ENCODE measurements at places on chromosomes 12 and 14.

- no peak for DNase-seq
These were observed 1.2 kb downstream of the ADAMTS20 start for GRCh38 chr12:43550831-43551271.

DNA sequence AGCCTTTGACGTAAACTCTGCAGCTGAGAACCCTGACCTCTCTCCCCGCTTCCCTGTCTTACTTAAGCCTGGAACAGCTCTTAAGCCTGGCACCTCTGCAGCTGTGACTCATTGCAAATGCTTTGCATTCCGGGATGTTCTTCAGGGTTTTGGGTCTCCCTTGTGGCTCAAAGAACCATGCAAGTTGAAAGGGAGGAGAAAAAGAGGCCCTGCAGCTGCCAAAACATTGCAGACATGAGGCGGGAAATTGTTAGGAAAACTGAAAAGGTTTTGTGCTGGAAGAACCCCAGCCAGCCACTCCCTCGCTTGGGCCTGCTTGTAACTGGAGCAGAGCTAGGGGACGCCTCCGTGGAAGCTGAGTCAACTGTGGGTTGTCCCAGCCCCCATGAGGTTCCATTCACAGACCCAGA is 60.2 kb upstream of the FERMT2 start:
- no peak for DNase-seq

DNA sequence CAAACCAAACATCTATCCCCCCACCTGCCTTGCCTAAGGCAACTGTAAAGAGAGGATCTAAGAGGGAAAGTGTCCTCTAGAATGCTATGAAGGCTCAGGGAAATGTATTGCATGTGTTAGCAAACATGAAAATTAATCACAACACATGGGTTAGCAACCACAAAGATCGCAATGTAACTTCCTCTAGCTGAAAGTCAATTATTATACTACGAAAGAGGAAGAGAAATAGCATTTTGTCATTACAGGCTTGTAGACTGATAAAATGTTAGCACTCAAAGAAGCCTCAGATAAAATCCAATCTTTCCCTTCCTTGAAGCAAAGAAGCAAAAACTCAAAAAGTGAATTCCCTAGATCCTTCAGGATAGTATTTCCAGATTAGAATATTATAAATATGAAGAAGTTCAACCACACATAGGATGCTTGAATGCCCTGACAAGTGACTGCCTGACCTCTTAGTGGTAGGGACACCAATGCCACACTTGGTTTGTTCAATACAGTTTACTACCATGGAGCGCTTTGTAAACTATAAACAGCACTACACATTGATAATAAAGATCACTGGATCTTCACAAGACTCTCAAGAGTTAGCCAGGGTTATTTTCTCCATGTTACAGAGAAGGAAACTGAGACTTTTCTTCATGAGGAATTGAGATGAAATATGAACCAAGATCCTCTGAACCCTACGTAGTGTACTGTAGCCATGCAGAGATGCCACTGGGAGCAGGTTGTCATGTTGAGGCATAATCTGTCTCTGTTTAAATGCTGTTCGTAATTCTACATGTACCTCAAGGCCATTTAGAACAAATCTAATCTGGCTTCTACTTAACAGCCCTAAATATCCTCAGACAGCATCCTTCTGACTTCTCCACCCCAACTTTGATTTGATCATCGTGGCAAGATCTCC is 100.7 kb downstream of the ITPR2 start:
- no peak for DNase-seq

DNA sequence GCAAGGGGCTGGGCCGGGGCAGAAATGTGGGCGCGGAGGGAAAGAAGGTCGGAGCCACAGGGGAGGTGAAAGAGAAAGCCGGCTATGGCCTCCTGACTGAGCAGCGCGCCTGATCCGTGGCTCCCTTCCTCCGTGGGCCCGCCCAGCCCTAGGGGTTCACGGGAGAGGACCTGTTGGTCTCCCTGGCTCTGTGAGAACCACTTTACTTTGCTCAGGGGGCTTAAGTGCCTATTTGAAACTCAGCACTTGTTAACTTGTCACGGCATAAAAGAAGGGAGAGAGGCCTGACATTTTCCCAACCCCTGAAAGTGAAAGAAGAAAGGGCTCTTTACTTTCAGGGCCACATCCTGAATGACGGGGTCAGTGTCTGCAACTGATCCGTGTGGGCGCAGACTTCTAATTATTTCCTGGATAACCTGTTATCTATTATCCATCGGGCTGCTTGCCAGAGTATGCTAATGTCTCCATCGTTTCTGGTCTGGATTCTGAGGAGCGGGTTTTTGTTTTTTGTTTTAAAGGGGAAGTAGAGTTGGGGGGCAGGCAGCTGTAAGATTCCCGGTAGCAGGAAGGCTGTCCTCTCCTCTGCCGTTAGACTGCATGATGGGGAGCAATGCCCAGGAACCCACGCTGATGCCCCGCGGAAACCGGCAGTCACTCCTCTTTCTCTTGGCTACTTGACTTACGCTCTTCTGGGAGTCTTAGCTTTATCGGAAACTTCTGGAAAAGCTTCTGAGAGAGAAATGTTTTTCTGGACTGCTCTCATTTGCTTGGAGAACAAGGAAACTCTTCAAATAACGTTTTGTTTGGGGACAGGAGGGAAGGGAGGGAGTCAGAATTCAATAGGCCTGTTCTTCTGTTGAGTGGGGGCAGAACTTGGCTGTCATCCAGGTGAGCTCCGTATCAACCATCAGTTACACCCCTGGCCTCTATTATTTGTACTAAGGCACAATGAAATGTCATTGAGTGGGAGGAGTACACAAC is 127.7 kb upstream of the MAX start:
- DNase-seq: no peak

GRCh38 chr12:74514098-74514872 is 23.4 kb upstream of the ATXN7L3B start:
- no peak for DNase-seq

- DNase-seq: peak; percentile 8
These were observed 236.4 kb downstream of the PCNX1 start for GRCh38 chr14:71143381-71144290.

- DNase-seq: no peak
These were observed 77.1 kb upstream of the PTGDR start for GRCh38 chr14:52190337-52190931.

DNA sequence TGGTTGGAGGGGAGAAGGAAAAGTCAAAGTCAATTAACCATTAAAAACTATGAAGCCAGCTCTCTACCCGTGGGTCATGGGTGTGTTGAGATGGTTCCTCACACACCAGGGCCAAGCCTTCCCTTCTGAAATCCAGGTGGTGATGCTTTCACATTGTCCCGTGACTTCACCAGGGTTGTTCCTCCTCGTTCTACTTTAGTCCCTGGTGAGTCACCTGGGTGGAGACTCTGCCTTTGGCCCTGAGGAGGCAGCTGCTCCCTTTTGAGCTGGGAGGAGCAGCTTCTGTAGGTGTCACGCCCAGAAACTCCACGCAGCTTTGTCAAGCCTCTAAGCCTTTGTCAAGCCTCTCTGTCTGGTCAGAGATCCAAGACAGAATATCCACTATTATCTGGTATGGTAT is 348.3 kb downstream of the BMP4 start:
- DNase-seq: no peak

DNA sequence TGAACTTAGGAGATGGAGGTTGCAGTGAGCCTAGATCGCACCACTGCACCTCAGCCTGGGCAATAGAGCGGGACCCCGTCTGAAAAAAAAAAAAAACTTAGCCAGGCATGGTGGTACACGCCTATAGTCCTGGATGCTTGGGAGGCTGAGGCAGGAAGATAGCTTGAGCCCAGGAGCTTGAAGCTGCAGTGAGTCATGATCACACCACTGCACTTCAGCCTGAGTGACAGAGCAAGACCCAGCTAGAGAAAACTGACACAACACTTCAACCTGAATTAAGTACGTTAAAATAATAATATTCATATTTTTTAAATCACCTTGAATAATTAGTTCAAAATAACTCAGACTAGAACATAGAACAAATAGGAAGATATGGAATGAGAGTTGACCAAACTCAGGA is 5.7 kb upstream of the CATSPERB start:
- no peak for DNase-seq

DNA sequence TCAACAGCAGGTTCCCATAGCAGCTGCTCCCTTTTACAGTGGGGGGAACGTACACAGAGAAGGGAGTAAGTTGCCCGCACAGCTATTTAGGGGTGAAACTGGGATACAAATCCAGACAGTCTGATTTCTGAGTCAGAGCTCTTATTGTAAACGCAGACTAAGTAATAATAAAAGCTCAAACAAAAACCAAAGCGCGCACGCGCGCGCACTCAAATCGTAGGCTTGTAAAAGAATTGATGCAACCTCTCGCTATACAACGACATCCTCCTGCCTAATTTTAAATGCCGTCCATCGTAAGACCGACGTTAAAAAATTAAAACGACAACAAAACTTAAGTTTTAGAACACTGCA is 747 bp upstream of the DACT1 start:
- no peak for DNase-seq

DNA sequence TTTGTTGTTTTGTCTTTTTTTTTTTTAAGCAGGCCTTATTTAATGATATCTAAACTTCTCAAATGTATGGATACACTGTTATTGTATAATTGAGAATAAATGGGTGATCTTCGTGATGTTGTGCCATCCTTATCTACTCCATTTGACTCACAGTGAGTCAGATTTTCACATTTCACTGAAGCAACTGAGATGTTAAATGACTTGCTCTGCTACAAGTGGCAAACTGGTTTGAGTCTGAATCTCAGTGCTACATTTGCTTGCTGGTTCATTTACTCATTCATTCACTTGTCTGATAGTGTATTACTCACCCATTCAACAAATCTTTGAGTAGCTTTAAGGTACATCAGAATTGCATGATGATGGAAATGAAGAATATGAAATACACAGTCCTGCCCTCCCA is 2.6 kb downstream of the KIAA0586 start:
- no peak for DNase-seq

GRCh38 chr12:105334001-105334400 is 3.5 kb downstream of the C12orf75 start:
- DNase-seq: no peak

DNA sequence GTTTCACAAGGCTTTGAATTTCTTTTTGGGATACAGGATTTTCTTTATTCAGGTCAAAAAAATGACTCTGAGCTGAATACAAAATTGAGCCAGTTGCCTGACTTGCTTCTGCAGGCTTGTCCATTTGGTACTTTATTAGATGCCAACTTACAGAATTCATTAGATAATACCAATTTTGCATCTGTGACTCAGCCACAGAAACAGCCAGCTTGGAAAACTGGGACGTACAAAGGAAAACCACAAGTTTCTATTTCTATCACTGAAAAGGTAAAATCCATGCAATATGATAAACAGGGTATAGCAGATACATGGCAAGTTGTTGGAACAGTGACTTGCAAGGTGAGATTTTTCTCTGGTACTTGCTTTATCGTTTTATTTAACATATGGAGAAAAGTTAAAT is 5.8 kb downstream of the AP5M1 start:
- no peak for DNase-seq

GRCh38 chr14:95211721-95212504 is 54.6 kb upstream of the DICER1 start:
- DNase-seq: no peak

- no peak for DNase-seq
These were observed 299.0 kb downstream of the CCDC91 start for GRCh38 chr12:28489246-28489645.

DNA sequence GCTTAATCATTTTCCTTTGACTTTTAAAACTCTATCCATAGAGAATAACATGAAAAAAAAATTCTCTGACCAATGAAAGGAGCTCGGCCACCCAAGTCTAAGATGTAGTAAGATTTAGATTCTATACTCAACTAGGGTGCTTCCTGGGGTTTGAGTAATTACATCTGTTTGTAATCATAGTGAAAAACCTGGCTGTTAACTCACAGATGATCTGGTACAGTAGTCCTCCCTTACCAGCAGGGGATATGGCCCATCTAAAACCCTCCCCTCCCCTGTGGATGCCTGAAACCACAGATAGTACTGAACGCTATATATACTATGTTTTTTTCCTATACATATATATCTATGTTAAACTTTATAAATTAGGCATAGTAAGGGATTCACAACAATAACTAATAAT is 89.2 kb downstream of the DAAM1 start:
- no peak for DNase-seq

GRCh38 chr12:11182529-11182928 is 4.2 kb downstream of the TAS2R42 start:
- DNase-seq: no peak

DNA sequence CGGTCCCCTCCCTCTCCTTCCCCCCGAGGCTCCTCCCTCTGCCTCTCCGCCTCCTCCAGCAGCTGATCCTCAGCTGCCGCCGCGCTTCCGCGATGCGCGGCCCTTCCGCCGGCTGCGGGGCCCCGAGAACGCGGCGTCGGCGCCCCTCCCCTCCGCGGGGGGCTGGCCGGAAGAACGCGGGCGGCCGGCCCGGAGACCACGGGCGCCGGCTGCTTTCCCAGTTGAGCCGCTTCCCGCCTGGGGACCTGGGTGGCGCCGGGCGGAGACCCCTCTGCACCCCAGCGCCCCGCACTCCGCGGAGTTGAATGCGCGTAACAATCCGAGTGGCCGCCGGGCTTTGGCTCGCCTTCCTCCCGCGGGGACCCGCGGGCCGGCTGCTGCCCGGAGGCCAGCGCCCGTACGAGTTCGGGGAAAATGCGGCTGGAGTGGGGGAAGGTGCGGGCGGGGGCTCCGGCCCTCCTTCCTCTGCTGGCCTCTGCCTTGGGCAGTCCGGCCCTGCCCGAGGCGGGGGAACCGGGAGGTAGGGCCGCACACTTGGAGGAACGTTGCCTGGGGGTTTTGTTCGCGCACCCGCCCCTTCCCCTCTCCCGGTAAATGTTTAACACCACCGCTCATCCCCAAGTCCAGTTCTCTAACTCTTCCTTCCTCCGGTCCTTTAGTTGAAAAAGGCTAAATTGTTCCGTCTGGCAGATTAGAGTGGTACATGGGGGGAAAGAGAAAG is 393 bp upstream of the DCAF5 start:
- no peak for DNase-seq

GRCh38 chr12:20438299-20438779 is 70.0 kb downstream of the PDE3A start:
- DNase-seq: no peak

DNA sequence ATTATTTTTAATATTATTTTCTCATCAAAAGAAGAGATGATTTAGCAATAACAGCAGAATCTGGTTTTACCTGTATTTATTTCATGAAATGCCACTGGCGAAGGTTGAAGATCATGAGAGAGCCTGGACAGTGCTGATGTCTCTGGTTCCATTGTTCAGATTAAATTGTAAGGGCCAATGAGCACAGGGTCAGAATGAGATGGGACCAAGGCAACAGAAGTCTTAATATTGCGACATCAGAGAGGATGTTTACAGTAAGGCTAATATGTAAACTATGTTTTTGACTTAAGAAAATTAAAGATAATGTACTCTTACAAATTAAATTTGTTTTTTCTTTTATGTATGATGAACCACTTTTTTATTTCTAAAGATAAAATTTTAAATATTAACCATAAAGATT is 35.2 kb upstream of the KLRD1 start:
- no peak for DNase-seq

- no peak for DNase-seq
These were observed 15.7 kb upstream of the RMST start for GRCh38 chr12:97446895-97447294.

- DNase-seq: no peak
These were observed 23.6 kb upstream of the RPLP0 start for GRCh38 chr12:120224304-120225199.
